ENCODE measurements at places on chromosomes 3 and 15.
A peak's percentile ranks its signal among the peaks of the same experiment; 100 is the strongest.

DNA sequence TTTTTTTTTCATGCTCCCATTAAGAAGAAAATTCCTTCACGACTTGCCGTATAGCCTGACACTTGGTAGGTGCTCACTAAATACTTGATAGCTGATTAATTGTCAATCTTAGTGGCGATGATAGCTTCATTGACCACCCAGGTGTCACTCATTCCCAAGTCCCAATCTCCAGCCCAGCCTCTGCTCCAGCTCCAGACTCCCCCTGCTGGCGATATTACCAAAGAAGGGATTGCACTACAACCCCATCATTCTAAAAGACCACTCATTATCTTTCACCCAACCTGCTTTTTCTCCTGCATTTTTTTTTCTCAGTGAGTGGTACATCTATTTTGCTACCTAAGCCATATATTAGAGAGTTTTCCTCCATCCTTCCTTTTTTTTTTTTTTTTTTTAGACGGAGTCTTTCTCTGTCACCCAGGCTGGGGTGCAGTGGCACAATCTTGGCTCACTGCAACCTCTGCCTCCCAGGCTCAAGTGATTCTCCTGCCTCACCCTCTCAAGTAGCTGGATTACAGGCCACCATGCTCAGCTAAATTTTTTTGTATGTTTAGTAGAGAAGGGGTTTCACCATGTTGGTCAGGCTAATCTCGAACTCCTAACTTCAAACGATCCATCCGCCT, 19.5 kb upstream of the COMMD2 start:
- DNase-seq: peak; percentile 30

DNA sequence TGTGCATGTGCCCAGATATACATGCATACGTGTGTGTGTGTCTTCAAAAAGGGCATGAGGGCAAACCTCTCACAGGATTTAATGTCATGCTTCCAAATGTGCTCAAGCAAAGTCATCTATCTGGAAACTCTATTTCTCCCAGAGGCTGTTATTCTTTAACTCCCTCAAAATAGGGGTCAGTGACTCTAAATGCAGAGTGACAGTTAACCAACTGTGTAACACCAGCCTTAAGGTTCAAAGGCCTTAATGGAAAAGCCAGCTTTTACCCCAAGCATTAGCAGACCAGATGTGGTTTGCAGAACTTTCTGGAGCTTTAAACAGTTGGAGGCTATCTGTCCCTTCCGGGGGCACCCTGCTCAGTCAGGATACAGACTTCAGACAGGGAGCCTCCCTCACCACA, 70.4 kb upstream of the SLC7A14 start:
- DNase-seq: no peak

DNA sequence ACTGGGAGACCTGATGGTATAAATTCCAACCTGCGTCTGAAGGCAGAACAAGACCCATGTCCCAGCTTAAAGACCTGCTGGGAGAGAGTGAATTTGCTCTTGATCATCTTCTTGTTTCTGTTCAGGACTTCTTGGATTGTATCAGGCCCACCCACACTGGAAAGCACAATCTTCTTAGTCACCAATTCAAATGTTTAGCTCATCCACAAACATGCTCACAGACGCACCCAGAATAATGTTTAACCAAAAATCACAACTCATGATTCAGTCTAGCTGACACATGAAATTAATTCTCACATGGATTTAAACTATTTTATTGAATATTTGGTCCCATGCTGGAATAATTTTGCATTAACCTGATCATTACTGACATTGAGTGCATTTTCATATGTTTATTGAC, 37.8 kb upstream of the GOLGA6L2 start:
- no peak for DNase-seq

- no peak for DNase-seq
These were observed 50.8 kb upstream of the SYN2 start for GRCh38 chr3:11953350-11953749.

DNA sequence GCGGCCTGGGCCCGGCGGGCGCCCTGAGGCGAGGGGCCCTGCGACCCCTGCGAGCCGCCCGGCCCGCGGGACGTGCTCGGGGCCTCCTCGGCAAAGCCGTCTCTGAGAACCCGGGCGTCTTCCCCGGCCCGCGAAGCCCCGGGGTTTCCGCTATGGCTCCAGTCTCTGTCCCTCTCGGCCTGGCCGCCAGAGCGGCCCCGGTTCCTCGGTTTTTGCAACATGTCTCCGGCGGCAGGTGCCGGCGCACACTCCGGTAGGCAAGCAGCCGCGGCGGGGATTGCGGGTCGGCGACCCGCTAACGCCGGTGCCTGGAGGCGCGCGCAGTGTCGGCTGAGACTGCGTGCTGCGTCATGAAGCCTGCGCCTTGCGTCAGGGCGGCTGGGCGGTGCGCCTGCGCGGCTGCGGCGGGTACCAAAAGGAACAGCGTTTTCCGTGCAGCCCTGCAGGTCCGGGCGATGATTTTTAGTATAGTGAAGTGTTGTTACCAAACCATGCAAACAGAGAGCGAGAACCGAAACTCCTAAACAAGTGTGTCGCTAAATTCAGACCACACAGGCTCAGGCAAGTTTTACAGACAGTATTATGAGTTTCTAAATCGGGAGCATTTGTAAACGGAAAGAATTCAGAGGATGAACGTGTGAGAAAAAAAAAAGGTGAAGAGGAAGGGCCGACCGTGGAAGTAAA, at the start of gene NSMCE3:
TSS of gene NSMCE3 (minus strand) at position 338 of the 684 bp plus-strand sequence. CDS start at position 221, 117 bp downstream.
- no peak for DNase-seq

DNA sequence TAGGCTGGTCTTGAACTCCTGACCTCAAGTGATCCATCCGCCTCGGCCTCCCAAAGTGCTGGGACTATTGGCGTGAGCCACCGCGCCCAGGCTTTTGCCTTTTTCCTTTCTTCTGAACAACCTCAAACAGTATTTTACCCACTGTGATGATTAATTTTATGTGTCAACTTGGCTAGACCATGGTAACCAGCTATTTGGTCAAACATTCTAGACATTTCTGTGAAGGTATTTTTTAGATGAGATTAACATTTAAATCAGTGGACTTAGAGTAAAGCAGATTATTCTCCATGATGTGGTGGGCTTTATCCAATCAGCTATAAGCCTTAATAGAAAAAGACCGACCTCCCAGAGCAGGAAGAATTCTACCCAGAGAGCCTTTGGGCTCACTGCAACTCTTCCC, 6.0 kb downstream of the SPATA12 start:
- no peak for DNase-seq

GRCh38 chr3:125443923-125444322, 68.8 kb upstream of the ZNF148 start:
- DNase-seq: no peak

DNA sequence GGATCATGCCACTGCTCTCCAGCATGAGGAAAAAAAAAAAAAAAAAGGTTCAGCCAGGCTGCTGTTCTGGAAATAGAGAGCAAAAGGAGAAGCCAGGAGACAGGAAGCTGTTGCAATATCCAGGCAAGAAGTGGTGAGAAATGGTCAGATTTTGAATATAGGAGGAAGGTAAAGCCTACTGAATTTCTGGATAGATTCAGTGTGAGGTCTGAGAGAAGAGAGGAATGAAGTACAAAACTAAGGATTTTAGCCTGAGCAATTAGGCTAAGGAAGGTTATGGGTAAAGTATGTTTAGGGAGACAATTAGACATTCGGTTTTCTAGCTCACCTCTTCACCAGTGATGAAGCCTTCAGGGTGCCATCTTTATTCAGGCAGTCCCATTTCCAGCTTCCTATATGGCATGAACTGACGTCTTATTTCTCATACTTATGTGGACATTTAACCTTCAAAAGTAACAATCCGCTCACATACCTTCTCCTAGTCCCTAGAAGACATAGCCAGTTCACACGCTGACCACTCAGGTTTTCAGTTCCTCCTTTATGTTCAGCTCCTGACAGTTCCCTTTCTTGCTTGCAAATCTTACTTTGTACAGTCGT, 57.2 kb downstream of the KIF9 start:
- no peak for DNase-seq

GRCh38 chr3:51684971-51685751, 14.1 kb downstream of the TEX264 start:
- no peak for DNase-seq

DNA sequence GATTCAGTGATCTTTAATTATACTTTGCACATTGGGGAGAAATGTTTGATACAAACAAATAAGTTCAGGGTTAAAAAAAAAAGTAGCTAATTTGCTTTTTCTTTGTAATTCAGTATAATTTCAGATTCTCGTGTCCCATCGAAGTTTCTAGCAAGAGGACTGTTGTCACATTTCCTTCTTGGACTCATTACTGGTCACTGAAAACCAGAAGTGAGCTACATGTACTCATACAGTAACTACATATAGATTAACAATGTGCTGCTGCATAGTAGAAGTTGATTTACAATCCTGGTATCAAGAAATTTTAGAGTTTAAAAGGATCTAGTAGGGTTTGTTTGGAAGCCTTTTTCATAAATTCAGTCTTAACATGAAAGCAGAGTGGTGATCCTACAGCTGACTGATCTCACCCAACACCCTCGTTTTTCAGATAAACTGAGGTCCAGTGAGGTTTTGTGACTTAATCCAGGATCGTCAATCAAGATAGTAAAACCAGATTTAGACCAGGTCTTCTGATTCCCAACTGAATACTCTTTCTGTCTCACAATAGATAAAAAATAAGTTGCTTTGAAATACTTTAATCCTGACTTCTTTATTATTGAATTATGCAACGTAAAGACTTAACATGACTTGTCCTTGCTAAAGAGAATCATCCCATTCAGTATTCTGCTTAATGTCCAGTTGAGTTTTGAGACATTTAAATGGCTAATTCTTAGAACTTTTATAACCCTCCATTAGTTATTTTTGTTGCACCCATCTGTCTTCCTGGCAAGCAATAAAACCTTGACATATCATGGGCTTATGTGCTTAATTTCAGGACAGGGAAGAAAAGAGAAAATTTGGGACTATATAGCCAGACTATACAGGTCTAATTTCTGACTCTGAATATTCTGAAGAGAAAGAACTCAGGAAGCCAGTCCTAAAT, 2.8 kb downstream of the SEC62 start:
- DNase-seq: no peak

- no peak for DNase-seq
These were observed 18.5 kb downstream of the NPHP3 start for GRCh38 chr3:132703733-132704132.

GRCh38 chr15:68028888-68029207, 25.3 kb upstream of the PIAS1 start:
- DNase-seq: no peak

DNA sequence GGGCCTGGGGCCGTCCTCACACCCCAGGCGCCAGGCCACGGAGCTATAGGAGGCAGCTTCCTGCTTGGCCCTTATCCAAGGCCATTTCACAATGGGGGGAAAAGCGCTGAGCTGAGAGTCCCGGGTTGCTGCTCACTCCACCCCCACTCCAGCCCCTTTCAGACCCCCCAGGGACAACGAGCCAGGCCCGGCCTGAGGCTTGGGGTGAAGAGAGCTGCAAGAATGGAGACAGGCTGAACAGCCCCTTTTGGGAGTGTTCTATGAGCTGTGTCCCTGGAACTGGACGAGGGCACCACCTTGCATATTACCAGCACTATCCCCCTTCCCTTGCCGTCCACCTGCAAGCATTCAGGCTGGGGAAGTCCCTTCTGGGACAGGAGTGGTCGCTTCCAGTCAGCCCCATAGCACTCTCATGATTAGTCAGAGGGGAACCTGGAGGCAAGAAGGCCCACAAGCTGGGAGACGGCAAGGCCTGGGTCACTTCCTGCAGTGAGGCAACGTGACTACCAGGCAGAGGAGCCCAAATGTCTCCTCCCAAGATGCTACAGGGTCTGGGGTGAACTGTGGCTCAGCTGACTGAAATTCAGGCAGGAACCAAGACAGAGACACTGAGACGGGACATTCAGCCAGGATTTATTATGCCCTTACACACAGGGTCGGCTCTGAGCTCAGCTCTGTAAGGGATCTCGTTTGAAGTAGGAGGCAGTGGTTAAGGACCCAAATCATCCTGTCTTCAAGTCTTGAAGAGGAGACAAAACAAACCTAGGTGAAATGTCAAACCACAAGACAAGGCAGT, 8.6 kb upstream of the SRP14 start:
- DNase-seq: no peak

GRCh38 chr3:133162670-133163305, 124.6 kb downstream of the TMEM108 start:
- no peak for DNase-seq

DNA sequence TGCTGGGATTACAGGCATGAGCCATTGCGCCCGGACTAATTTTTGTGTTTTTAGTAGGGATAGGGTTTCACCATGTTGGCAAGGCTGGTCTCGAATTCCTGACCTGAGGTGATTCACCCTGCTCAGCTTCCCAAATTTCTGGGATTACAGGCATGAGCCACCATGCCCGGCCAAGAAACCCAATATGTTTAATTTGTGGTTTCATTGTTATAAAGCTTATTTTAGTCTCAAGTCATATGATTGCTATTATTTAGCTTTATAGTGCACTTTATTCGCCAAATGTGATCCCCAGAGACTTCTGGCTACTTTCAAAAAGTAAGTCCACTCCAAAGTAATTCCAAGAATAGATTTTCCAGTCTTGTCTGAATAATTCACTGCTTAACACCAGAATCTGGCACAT, 19.3 kb upstream of the SLC4A7 start:
- DNase-seq: no peak

DNA sequence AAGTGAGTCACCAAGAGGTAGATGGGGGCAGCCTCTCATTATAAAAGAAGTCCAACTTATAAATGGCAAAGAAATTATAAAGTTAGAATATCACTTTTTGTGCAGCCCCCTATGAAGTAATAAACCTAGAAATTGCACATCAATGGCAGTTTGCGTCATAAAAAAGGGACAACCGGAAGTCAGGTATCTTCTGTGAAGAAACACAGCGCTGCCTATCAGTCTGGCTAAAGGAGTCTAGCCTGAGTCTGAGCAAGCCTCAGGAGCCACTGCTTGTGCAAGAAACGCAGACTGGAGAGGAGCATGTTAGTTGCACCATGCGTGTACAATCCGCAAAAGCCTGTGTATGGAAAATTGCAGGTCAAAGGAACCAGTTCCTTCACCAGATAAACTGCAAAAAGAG, 178.4 kb downstream of the ARRDC4 start:
- DNase-seq: no peak

- no peak for DNase-seq
These were observed 26.4 kb upstream of the CORO2B start for GRCh38 chr15:68552344-68552743.

DNA sequence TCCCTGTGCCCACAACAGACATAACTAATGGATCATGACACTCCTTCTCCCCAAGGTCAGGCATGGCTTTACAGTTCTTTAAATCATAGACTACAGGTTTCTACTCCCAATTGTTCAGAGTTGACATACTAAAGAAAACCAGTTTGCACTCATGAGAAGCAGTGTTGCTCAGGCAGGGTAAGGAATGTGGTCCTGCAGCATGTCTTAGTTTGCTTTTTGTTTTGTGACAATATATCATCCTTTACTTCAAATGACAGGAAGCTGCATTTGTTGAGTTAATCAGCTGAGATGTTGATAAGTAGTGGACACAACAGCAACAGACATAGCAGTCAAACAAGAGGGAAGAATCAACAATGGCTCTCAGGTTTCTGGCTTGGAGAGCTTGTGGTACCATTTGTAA, 267.5 kb downstream of the SLCO3A1 start:
- no peak for DNase-seq

DNA sequence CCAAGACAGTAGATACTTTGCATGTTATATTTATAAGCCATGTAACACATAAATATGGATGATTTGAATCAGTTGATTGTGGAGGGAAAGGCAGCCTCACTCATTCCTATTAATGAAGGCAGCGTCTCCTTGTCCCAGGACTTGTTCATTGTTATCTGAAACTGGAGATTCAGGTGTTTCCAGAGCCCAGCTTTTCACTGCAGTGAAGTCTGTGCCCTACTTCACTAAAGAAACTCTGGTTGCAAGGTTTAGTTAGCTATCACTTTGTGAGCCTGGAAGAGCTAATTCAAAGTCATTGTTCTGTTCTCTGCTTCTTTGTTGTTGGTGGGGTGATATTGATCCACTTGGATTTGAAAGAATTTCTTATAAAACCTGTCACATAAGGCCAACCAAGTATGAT, 9.8 kb downstream of the NR2C2 start:
- DNase-seq: no peak

All from NCI-H187 treated with DMSO at 0.1 percent for 48 hours (cell line).